ENCODE measurements at places on chromosomes 16 and 17.

GRCh38 chr17:19281161-19281560, 44.0 kb downstream of the EPN2 start:
- no peak for DNase-seq
- no peak overlapping the region for H3K4me3 ChIP-seq
- H3K4me1 ChIP-seq: peaks cover 33% of the 10 kb centered on the region
- no peaks in the 10 kb centered on the region for H3K27me3 ChIP-seq
- no peak overlapping the region for H3K27ac ChIP-seq
- no peaks in the 10 kb centered on the region for H3K36me3 ChIP-seq

- peaks cover 11% of the 10 kb centered on the region for H3K27me3 ChIP-seq
- no peaks in the 10 kb centered on the region for H3K4me1 ChIP-seq
- no peak for DNase-seq
Measured at GRCh38 chr16:86121374-86122010, 222.5 kb downstream of the IRF8 start.

- H3K4me3 ChIP-seq: no peak overlapping the region
- H3K4me1 ChIP-seq: peaks cover 4% of the 10 kb centered on the region
- H3K36me3 ChIP-seq: no peaks in the 10 kb centered on the region
Measured at GRCh38 chr17:67578142-67578457, 139.6 kb upstream of the NOL11 start.

DNA sequence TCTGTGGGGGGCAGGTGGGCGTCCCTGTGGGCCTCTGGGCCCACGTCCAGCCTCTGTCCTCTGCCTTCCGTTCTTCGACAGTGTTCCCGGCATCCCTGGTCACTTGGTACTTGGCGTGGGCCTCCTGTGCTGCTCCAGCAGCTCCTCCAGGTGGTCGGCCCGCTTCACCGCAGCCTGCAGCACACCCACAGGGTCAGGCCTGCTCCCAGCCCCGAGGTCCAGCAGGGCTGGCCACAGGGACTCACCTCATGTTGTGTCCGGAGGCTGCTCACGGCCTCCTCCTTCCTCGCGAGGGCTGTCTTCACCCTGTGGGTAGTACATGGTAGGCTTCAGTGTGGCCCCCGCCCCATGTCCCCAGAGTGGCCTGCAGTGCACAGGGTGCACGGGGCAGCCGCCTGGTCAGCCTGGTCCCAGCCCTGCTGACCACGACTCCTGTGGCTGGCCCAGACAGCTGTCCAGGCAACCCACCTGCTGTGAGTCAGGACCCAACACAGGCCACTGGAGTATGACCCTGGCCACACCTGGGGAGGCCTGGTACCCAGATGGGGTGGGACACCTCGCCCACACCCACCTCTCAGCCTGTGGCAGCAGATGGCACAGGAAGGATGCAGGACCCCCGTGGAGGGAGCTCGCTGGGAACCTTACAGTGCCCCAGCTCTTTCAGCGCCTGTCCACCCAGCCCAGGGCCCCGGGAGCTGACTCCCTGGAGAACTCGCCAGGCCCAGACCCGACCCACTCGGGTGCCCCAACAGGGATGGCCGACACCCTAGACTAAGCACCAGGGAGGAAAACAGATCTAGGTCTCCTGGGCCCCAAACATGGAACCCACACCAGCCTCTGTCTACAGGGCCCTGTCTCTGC, 23.9 kb upstream of the AATK start:
- no peaks in the 10 kb centered on the region for H3K4me1 ChIP-seq
- no peaks in the 10 kb centered on the region for H3K36me3 ChIP-seq
- no peak for DNase-seq
- no peak overlapping the region for H3K27ac ChIP-seq
- no peaks in the 10 kb centered on the region for H3K27me3 ChIP-seq

GRCh38 chr16:1290860-1291575, 18.4 kb upstream of the UBE2I start:
- no peak overlapping the region for H3K4me3 ChIP-seq
- no peak overlapping the region for H3K27ac ChIP-seq
- DNase-seq: no peak
- no peaks in the 10 kb centered on the region for H3K36me3 ChIP-seq

- no peak for DNase-seq
- H3K4me3 ChIP-seq: peak overlapping the region; percentile 0
- H3K27ac ChIP-seq: peak overlapping the region; percentile 84
- H3K4me1 ChIP-seq: peaks cover 67% of the 10 kb centered on the region
- H3K36me3 ChIP-seq: peaks cover 46% of the 10 kb centered on the region
Measured at GRCh38 chr16:20911361-20911760, 10.8 kb downstream of the LYRM1 start.

GRCh38 chr17:17815062-17815406, 21.8 kb downstream of the SREBF1 start:
- no peak overlapping the region for H3K4me3 ChIP-seq
- H3K4me1 ChIP-seq: peaks cover 28% of the 10 kb centered on the region
- DNase-seq: no peak
- H3K27ac ChIP-seq: no peak overlapping the region
- no peaks in the 10 kb centered on the region for H3K27me3 ChIP-seq
- peaks cover 66% of the 10 kb centered on the region for H3K36me3 ChIP-seq

DNA sequence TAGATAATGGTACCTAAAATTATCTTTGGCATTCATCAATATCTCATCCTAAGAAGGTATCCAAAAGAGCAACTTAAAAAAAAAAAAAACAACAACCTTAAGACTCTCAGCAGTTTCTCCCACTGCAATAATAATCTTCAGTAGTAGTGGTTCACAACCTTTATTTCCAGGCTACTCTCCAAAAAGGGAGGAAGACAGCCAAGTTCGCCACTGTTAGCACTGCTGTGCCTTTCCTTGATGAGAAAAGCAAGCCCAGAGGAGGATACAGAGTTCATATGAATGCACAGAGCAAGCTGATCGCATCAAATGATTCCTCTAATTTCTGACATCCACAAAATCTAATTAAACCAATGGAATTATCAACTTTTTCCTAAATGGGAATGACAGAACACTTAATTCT, 199.4 kb downstream of the AATF start:
- H3K36me3 ChIP-seq: peaks cover 20% of the 10 kb centered on the region
- peaks cover 15% of the 10 kb centered on the region for H3K4me1 ChIP-seq
- no peak overlapping the region for H3K4me3 ChIP-seq
- no peak overlapping the region for H3K27ac ChIP-seq
- DNase-seq: no peak

GRCh38 chr16:9040800-9041412, 50.5 kb upstream of the HAPSTR1 start:
- H3K27ac ChIP-seq: no peak overlapping the region
- H3K27me3 ChIP-seq: peaks cover 7% of the 10 kb centered on the region
- H3K36me3 ChIP-seq: no peaks in the 10 kb centered on the region
- H3K4me3 ChIP-seq: no peak overlapping the region

Measured in activated CD4-positive, alpha-beta memory T cell treated with anti-CD3 and anti-CD28 coated beads, Interleukin-2, amount 10 ng/mL, durations not matched to agents 7 days and 5 days (primary cell).